ENCODE measurements at places on chromosomes 6 and 20.

GRCh38 chr6:112232845-112233256, 21.5 kb downstream of the LAMA4 start:
- no peak for DNase-seq

- no peak for DNase-seq
These were observed 602.2 kb upstream of the NOX3 start for GRCh38 chr6:156057869-156058268.

DNA sequence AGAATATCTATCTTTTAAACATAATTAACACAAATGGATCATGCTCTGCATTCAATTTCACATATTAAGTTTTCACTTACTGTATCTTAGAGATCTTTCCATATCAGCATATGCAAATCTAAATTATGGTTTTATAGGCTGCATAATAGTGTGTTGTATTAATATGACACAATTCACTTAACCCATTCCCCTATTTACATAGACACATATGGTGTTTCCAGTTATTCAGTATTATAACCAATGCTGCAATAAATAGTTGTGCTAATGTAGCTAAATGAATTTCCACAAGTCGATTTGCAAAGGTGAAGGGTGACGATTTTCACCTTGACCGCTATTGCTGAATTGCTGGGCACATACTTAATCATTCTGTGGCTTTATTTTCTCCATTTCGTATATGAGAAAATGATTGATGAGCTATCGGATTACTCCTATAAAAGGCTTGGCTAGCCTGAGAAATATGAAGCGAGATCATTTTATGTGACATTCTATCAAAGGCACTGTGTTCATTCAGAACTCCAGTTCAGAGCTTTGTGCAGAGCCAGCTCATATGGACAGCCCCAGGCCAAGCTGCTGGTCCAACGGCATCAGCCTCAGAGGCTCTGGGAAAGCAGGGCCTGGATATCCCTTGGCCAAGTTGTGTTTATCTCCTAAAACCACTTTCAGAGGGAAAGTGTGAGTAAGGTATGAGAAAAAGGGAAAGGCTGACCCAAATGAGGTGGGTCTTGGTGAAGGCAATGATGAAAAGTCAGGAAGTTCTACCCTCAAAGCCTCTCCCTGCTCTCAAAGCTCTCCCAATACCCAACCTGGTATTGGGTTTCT, 50.8 kb downstream of the GFOD1 start:
- DNase-seq, result no peak

GRCh38 chr6:92748131-92748530, 671.2 kb downstream of the EPHA7 start:
- no peak for DNase-seq

GRCh38 chr20:39632757-39633156, 670.6 kb downstream of the DHX35 start:
- DNase-seq, result no peak

DNA sequence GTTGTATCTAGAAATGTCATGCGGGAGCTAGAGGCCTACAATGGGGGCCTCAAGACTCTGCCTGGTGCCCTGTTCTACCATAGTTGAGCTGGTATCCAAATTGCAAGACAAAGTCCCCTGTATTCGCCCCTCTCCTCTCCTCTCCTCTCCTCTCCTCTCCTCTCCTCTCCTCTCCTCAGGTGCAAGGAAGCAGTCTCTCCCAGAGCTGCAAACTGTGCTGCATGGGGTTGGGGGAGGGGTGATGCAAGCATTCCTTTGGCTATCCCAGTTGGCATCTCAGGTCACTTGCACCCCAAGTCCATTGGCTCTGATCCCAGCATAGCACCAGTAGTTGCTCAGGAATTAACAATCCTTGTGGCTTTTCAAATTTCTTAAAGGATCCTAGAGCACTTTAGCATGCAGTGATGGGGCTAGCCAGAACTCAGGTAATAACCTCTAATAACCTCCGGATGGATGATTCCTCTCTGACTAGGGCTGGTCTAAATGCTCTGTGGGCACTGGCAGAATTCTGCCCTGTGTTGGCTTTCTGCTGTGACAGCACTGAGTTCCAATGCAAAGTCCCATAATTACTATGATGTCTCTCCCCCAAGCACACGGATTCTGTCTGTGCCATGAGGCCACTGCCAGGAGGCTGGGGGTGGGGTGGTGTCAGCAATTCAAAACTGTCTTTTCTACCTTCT, 35.3 kb downstream of the TAF11 start:
- DNase-seq, result no peak

DNA sequence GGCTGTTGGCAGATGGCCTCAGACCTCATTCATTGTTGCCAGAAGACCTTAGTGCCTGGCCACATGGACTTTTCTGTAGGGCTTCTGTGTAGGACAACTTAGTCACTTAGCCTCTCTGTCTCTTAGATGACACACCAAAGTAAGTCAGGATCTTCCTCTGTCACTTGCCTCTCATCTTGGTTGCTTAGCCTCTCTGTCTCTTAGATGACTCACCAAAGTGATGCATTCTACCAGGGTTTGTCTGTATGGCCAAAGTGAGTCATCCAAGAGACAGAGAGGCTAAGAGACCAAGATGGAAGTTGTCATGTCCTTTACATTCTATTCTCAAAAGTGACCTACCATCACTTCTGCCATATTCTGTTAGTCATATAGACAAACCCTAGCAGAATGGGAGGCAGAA, 255.9 kb upstream of the DEFB112 start:
- no peak for DNase-seq

DNA sequence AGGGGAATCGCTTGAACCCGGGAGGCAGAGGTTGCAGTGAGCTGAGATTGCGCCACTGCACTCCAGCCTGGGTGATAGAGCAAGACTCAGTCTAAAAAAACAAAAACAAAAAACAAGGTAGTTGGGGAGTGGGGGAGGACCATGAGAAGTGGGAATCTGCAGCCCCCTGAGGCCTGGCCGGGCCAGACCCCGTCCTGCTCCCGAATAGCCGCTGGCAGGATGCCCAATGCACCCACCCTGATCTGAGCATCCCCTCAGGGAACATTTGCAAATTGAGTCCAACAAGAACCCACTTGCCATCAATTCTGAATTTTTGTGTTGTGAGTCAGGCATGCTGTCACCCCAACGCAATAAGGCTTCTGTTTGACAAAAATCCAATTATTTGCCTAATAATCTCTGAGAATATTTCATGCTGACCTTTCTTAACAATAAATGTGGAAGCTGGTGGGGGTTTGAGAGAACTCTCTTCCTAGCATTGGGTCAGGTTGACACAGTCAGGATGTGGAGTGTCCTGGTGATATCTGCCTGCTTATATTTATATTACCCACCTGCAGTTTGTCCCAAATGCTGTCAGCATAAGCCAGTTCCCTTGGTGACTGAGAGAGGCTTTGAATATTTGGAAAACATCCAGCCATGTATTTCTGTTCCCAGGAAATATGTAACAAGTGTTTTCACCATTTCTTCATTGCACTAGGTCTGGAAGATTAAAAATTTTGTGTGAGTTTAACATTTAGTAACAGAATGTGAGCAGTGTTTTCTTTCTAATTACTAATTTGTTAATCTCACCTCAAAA, 28.4 kb upstream of the FRMD1 start:
- no peak for DNase-seq

GRCh38 chr6:162178266-162178665, 549.3 kb downstream of the PRKN start:
- no peak for DNase-seq

- DNase-seq, result no peak
These were observed 214.4 kb upstream of the KCNG1 start for GRCh38 chr20:51237278-51237677.

- no peak for DNase-seq
These were observed 401.4 kb upstream of the PTCHD4 start for GRCh38 chr6:48512390-48512789.

DNA sequence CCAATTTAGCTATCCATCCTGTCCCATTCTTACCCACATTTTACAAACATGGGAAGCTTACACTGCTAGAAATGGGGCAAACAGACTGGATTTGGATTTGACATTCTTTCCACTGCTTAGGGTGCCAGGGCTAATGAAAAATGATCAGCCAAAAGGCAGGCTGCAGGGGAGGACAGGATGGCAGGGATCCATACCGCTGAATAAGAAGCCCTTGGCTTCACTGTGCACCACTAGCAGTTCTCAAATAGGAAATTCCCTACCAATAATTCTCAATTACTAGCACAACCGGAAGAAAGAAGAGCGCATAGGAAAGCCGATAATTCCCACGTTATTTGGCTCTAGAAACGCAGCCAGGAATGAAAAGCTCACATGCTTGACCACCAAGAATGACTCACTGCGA, 73.1 kb downstream of the NDUFAF5 start:
- DNase-seq, result no peak

All from stimulated activated CD4-positive, alpha-beta T cell treated with anti-CD3 and anti-CD28 coated beads, Interleukin-15, amount 100 ng/mL, for 1 hour (primary cell).